ENCODE measurements at places on chromosomes 2 and 18.
A peak's percentile ranks its signal among the peaks of the same experiment; 100 is the strongest.

GRCh38 chr2:31764169-31764568 lies 183.4 kb upstream of the SRD5A2 start:
- no peak for DNase-seq

- peak; percentile 75 for DNase-seq
Measured at GRCh38 chr18:22504251-22505030, 86.7 kb upstream of the CTAGE1 start.

DNA sequence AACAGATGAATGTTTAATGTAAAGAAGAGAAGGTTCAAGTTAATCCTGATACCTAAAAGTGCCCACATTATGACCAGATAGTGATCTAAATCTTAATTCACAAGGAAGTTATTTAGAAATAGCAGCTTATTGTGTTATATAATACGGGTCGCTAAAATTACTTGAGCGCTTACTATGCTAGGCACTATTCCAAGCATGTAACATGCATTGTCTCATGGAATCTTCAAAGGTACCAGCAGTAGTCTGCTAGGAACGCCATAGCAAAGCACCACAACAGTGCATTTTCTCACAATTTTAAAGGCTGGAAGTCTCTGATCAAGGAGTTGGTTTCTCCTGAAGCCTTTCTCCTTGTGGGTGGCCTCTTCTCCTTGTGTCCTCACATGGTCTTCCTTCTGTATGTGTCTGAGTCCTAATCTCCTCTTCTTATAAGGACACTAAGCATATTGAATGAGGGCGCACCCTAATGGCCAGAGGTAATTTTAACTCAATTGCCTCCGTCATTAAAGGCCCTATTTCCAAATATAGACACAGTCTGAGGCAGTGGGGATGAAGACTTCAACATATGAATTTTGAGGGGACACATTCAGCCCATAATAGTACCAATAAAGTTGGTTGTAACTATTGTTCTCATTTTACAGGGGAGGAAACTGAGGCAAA lies 118.4 kb downstream of the LRRC30 start:
- no peak for DNase-seq

DNA sequence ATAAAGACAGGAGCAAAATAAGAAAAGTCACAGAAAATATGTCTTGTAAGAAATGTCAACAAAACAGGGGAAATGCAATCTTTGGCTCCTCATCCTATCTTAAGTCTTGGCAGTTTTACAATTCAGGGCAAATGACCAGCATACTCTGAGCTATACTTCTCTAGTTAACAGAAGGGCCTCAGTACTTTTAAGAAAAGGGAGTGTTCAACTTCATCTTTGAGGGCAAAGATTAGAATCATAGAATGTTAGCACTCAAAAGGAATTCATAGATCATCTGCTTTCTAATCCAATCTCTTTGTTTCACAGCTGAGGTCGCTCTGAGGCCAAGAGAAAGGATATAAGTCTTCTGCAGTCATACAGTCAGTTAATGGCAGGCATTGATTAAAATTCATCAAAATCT lies 174.0 kb upstream of the NT5C1B start:
- DNase-seq: no peak

DNA sequence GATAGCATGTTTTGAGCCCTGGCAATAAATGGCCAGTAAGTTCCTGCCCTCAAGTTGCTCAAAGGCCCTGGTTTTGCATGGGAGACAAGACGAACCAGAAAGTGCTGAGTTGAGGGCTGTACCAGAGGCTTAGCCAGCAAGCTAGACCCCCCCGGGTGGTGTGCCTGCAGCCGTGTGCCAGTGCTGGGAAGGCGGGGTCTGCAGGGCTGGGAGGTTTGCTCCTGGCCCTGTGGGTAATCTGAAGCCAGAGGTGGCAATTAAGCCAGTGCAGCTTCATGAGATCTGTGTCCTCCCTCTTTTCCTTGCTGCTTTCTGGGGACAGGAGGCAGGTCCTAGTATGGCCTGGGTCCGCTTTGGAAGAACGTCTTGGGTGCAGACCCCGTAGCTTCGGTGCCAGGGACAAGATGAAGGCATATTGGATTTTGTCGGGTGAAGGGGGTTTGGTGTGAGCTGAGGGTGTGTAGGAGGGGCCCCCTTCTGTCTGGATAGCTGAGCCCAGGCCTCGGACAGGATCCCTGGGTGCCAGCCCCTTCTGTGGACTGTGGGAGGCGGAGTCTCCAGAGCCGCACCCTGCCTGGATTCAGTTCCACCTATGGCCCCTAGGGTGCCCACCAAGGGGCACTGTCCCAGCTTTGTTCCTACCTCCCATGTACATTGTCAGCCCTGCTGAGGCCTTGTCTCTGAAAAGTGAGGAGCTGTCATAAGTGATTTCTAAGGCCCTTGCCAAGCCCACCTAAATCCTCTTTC lies 15.6 kb downstream of the ATOH8 start:
- DNase-seq: peak; percentile 54

DNA sequence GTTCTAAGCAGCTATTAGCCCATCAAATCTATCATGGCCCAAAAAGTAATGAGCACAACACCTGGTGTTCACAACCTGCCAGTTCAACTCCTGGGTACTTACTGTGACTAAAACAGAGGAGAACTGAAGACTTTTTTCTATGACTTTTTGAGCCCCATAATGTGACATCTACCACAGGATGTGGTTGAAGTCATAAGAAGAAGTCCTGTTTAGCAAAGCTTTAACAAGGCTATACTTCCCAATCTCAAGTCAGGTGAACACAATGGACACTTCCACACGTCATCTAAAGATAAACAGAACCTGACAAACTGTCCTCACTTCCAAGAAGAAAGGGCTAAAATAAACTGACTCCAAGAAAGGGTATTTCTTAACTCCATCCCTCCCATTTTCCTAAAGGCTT lies 138.8 kb downstream of the ATAD2B start:
- DNase-seq: no peak

GRCh38 chr2:75709297-75709696 lies 1.4 kb downstream of the GCFC2 start:
- peak; percentile 11 for DNase-seq

DNA sequence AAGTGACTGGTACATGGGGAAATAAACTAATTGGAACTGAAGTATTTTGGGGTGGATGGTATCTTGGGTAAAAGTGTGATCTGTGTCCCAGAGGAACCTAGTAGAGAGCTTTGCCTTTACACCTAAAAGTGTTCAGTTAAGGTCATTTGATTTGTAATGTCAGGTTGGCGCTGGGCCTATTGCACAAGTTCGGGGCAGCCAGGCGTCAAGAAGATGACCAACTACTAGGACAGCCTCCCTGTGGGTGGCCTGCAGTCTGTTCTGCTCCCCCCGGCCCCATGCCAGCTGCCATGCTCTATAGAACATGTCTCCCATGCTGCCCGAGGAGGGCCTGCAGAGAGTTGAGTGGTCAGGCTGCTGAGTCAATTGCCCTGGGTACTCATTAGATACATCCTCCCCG lies 10.1 kb downstream of the RRM2 start:
- DNase-seq: no peak

DNA sequence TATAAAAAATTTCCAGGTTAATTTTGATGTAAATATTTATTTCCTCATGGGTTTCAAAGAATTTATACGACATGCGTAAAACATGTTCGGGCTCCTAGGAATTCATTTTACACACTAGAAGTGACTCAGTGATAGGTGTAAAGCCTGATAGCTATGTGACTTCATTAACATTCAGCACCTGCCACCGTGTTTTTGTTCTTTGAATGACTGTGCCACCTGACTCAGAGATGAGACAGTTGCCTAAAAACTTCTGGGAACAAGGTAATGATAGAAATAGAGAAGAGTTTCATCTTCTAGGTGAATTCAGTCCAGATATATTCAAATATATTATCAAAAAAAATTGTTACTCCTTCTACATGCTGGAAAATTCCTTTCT lies 10.0 kb downstream of the IL1R2 start:
- no peak for DNase-seq

DNA sequence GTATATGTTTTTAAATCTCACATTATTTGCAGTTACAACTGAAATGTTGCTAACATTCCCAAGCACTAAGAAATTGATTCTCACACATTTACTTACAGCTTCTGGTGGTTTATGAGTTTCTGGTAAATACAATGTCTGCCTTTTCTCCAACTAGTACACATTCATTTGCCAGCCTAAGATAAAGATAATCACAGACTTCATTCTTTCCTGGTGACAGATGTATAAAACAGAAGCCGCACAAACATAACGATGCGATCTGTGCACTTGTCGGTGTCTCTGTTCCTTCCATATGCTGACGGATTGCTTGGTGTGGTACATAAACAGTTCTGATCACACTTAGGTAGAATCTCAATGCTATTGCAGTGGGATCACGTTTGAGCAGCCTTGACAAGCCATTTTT lies 100.4 kb upstream of the DDX18 start:
- no peak for DNase-seq

- peak; percentile 30 for DNase-seq
Measured at GRCh38 chr2:215071676-215072075, 66.8 kb downstream of the ABCA12 start.

DNA sequence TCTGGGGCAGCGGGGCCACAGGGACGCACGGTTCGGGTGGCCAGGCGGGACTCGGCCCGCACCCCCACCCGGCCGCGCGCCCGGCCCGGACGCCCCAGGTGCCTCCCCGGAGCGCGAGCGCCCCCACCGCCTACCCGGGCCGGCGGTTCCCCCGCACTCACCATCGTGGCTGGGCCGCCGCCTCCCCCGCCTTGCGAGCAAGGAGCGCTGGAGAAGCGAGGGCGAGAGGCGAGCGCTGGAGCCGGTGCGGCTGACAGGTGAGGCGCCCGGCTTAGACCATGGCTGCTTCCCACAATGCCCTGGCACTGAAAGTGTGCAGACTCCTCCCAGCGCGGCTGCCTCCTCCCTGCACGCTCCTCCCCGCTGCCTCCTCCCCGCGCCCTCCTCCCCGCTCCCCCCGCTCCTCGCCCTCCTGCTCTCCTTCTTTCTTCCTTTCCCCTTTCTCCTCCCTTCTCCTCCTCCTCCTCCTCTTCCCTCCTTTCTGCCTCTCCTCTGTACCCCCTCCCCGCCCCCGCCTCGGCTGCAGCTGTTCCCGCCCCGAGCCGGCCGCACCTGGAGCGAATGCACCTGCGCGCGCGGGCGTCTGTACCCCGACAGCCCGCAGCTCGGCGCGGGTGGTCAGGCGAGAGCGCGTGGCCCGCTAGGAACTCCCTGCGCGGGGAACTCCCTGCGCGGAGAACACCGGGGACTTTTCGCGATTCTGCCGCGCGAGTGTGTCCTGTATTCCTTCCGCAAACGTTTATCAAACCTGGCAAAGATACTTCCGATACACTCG lies at the start of gene AP1S3:
AP1S3 (minus strand) TSS at position 296 of the 775 bp plus-strand sequence; CDS start at position 164, 132 bp downstream.
- DNase-seq: peak; percentile 71

DNA sequence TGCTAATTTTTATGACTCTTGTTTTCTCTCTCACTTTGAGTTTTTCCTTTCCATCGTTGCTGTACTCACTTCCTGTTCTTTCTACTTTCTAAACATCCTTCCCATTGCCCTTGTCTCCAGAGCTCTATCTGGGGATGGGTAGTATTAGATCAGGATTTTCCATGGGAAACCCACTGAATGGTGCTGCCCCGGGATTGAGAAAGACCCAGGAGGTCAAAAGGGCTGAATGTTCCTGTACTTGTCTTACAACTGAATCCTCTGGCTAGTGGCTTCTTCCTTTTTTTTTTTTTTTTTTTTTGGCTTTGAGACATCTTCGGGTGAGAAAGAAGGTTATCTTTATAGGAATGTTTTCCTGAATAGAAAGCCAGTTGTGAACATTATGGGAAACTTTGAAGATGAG lies 364.8 kb upstream of the SLC14A2 start:
- DNase-seq: no peak

- no peak for DNase-seq
Measured at GRCh38 chr2:241598061-241598460, 38.9 kb downstream of the THAP4 start.

GRCh38 chr18:45562567-45563479 lies 52.5 kb upstream of the SLC14A2 start:
- DNase-seq: no peak

DNA sequence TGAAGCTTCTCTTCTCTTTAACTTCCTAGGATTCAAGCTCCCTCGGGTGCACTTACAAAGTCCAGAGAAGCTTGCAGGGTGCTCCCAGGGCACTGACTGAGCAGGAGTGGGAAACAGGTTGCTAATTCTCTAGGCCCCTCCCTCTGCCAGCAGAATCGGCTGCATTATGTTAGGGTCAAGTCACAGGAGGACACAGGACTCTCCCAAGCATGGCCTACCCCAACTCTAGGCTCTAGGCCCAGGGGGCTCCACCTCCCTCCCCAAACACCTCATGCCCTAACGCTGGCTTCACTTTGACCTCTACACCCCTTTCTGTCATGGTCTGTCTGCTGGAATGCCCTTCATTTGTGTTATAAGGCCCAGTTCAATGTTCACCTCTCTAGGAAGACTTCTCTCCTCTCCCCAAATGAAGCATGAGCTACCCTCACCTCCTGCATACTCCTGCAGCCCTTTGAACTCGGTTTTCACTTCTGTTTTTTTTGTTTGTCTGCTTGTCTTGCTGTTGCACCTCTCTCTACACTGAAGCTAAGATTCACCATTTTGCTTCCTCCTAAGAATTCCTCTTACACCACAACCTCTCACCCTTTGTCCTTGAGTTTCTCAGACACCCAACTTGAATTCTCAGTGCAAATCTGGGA lies 521.8 kb upstream of the ID2 start:
- no peak for DNase-seq

- no peak for DNase-seq
Measured at GRCh38 chr2:240300840-240301239, 134.6 kb upstream of the GPC1 start.

GRCh38 chr2:162072181-162072702 lies 1.8 kb downstream of the DPP4 start:
- peak; percentile 84 for DNase-seq

- DNase-seq: no peak
Measured at GRCh38 chr2:203875471-203875870, 7.9 kb downstream of the CTLA4 start.

- DNase-seq: no peak
Measured at GRCh38 chr2:157727693-157728092, 99.0 kb upstream of the ACVR1C start.

- no peak for DNase-seq
Measured at GRCh38 chr18:59270689-59271257, 2.5 kb downstream of the RAX start.

GRCh38 chr2:178892751-178893625 lies 85.8 kb upstream of the TTN start:
- no peak for DNase-seq

GRCh38 chr18:23451491-23451890 lies 1.6 kb upstream of the RIOK3 start:
- no peak for DNase-seq

DNA sequence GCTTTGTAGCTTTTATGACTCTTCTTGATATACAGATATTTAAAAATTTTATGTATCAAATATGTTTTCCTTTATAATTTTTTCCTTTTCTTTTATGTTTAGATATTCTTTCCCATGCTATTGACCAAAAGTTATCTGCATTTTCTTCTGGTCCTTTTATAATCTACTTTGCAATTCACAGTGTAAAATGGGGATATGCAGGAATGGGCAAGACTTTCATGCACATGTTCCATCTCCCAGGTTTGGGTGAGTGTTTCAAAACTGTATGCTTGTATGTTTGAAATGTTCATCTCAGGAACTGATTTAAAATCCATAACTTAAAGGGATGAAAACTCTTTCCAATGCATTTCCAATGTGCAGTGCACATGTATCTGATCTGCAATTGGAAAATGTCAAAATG lies 199.9 kb downstream of the MEIS1 start:
- no peak for DNase-seq

Measured in GM23248 (cell line).